ENCODE measurements at places on chromosomes 5 and 9.

DNA sequence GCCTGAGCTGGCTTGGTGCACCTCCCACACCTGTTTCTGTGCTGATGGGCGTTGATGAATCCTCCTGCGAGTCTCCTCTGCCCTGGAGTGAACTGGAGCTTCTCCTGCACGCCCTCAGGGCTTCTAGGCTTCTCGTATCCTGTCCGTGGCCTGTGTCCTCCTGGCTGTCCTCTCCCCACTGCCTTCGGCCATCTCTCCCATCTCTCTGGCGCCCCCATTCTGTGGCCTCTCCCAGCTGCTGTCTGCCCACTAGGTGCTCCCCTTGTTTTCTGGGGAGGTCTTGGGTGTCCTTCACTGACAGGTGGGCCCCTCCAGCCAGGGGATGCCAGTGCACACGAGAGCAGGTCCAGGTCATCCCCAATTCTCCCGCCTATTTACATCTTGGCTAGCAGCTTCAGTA lies 28.8 kb downstream of the AHRR start:
- no peak for DNase-seq

- DNase-seq: no peak
Measured at GRCh38 chr5:31380049-31380448, 151.8 kb downstream of the DROSHA start.

DNA sequence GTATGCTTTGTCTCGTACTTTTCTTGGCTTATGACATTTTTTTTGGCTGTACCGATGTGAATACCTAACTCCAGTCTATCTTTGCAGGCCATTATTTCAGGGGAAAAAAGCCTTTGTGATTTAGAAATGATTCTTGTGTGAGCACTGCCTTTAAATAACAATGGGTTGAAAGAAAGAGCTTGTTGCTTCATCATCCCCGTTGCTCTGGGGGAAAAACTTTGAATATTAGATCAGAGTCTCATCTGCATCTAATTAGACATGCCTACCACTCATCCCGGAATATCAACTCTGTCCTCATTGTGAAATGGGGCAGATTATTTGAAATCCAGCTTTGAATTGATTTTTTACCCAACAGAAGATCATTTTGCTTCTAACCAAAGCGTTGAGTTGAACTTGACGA lies 13.5 kb downstream of the CXCL14 start:
- DNase-seq: no peak

GRCh38 chr5:77076961-77077828 lies 9.9 kb downstream of the ZBED3 start:
- DNase-seq: no peak

DNA sequence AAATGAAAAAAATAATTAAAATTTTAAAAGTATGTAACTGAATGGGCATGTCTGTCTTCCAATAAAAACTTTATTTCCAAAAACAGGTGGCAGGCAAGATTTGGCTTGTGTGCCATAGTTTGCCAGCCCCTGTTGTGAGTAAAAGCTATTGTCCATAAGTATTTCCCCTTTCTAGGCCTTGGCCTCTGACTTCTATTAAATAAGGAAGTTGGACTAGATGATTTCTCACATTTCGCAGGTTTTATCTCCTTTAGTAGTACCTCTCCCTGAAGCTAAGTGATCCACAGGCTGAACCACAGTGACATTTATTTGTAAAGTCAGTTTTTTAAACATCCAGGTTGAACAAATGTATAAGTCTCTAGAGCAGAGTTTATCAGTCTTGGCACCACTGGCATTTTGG lies 41.3 kb downstream of the RECK start:
- no peak for DNase-seq

- peak; percentile 57 for DNase-seq
Measured at GRCh38 chr5:122756264-122756911, 18.5 kb upstream of the SNX2 start.

GRCh38 chr9:98993570-98993945 lies 49.9 kb downstream of the COL15A1 start:
- peak; percentile 1 for DNase-seq

DNA sequence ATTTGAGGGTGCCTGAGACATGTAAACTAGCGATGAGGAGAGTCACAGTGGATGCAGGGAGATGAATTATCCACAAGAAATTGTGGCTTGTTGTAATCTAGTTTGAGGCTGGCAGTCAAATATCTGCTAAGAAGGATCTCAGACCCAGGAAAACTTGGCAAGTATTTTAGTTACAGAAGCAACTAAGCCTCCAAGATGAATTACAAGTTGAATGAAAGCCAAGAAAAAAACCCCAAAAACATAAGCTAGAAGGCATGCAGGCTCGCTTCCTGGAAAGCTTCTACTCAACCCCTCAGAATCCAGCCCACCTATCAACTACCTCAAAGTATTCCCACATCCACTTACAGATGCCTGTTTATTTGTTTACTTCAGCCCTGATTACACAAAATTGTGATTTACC lies 696.9 kb downstream of the MAT2B start:
- no peak for DNase-seq

DNA sequence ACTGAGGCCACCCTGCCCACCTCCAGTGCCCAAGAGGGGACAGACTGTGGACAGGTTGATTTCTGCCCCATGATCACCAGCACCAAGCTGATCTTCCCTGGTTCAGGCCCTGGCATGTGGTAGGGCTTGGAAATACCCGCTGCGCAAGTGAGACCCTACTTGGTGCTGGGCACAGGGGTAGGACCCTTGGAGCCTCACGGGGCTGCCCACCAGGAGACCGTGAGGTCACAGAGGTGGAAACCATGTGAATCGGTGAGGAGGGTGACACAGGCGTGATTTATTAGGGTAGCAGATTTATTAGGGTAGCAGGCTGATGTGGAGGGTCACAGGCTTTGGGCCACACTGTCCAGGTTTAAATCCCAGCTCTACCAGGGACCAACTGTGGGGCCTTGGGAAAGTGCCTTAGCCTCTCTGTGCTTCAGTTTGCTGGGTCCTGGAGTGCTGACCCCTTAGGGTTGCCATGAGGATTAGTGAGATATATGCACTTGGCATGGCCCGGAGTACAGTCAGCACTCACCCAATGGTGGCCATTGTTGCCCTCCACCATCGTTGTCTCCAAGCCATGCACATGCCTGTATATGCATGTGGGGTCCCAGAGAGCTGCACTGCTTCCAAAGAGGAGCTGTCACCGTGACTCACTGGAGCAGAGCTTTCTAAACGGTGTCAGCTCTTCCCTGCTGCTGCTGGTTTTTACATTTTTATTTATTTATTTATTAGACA lies 20.9 kb upstream of the DUSP1 start:
- DNase-seq: no peak

DNA sequence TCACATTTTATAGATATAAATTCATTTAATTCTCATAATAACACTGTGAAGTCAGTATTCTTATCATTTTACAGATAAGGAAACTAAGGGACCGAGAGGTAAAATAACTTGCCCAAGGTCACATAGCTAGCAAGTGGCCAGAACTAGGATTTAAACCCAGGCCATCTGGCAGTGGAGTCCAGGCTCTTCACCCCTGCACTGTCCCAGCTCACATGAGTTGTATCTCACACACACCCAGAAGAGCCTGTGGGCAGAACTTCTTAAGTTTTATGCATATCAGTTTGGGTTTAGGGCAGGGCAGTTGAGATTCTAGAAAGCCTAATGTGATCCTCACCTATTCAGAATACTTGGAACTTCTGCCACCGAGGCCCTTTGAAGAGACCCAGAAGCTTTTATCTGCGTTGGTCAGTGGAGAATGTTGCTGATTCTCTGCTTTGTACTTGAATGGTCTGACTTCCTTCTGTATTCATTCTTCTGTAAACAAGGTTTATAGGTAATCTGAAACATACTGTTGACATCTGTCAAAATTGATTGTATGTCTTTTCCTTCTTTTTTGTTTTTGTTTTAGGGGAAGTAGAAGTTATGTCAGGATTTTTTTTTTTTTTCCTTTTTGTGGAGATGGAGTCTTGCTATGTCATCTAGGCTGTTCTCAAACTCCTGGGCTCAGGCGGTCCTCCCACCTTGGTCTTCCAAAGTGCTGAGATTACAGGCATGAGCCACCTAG lies 75.8 kb downstream of the KIAA1958 start:
- no peak for DNase-seq

DNA sequence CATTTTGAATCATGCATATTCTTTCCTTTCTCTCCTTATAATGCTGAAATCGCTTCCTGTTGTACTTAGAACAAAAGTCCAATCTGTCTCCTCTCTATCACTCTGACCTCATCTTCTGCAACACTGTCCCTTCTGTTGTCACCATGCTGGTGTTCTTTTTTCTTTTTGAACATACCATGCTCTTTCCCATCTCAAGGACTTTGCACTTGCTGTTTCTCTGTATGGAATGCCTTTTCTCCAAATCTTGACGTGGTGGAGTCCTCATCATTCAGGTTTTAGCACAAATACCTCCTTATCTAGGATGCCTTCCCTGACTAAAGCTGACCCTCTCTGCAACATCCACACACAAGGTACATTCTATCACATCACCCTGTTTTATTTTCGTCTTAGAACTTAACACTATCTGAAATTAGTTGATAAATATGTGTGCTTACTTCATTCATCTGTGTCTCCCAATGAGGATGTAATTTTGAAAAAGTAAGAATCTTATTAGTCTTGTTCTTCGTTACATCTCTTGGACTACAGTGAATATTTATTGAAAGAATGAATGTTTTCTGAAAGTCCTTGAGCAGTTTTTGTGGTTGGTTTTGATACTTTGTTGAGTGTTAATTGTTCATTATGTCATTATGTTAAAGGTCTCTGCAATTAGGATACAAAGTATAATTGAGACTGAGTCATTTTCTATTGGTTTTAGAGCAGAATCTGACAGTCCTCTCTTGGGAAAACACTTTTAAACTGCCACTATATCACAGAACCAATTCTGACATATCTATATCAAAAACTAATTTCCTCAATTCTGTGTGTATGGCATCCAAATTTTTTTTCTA lies 145.3 kb upstream of the RASA1 start:
- no peak for DNase-seq

DNA sequence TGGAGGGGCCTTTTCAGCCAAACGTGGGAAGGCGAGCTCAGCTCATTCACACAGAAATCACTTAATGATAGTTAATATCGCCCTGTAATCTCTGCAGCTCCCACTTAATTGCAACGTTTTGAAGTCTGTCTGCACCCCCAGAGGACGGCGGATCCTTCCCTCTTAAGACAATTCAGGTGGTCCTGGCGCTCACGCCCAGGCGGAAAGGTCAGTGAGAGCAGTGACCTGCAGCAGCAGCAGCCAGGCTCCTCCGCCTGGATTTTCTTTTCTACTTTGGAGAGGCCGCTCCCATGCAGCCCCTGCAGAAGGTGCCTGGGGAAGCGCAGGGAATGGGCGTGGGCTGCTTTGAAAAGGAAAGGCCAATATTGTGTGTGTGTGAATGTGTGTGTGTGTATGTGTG lies 400.9 kb upstream of the IRX1 start:
- no peak for DNase-seq

GRCh38 chr9:111759762-111760639 lies 34.7 kb downstream of the SHOC1 start:
- DNase-seq: no peak

GRCh38 chr5:18954239-18954638 lies 1033.8 kb downstream of the CDH18 start:
- no peak for DNase-seq

DNA sequence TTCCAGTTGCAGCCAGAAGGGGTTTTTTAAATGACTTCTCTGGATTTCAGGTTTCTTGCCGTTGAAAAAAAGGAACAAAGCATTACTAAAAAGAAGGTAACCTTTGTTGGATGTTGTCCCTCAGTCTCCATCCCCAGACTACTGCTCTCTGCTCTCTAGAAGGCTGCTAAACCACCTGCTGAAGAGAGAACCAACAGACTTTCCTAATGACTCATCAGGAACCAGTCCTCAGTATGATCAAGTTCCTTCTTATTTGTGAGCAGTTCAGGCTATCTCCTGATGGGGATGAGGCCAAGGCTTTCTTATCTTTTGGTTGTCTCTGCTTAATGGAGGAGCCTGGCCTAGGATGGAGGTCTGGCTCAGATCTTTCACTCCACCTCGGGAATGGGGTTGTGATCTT lies 4.1 kb downstream of the KIF4B start:
- no peak for DNase-seq

DNA sequence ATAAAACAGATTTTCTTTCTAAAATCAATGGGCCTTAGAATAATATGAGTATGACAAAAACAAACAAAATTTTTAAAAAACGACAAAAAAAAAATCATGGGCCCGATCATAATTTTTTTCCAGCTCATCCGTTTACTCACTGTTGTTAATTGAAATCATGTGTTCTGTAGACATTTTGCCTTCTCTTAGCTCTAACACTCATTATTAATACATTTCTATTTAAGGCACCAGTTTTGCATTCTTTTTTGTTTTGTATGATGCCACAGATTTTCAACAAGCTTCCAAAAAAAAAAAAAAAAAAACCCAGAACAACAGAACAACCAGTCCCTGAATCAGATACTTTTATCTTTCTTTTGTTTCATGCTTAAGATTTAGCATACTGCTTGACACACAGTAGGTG lies 86.4 kb downstream of the PRLR start:
- DNase-seq: no peak

GRCh38 chr5:78985116-78985724 lies at the start of gene ARSB:
TSS of gene ARSB (minus strand) at chr5:78985310. CDS start at chr5:78985248, 62 bp downstream.
- DNase-seq: no peak

- no peak for DNase-seq
Measured at GRCh38 chr5:63249960-63250359, 671.3 kb downstream of the LRRC70 start.
